ENCODE measurements at places on chromosomes 7 and 10.

DNA sequence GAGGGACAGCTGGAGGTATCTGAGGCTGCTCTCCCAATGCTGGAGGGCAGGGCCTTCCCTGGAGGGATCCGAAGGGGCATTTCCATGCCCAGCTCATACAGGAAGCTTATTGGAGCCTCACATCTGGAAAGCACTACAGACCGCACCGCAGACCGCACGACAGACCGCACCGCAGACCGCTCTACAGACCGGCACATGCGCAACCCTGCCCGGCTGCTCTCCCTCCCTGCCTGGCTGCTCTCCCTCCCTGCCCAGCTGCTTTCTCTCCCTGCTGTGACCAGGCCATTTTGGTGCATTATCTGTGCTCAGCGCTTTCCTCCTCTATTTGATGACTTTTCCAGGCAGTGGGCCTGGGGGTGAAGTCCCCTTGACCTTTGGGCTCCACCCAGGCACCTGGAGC, 39.6 kb upstream of the EN2 start:
- DNase-seq: no peak

DNA sequence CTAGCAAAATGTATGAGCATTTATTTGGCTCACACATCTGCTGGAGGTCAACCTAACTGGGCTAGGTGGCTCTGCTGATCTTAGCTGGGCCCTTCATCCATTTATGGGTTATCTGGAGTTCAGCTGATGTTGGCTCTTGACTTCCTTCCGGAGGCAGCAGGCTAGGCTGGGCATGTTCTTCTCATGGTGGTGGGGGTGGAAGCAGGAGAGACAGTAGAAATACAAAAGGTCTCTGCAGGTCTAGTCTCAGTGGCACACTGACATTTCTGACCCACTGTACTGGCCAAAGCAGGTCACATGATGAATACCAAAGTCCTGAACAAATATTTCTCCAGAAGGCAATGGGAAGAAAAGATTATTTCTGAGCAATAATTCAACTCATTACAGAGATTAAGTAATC, 334.6 kb downstream of the CRPPA start:
- DNase-seq: no peak

- DNase-seq: no peak
Measured at GRCh38 chr10:44393834-44394547, 9.1 kb upstream of the CXCL12 start.

DNA sequence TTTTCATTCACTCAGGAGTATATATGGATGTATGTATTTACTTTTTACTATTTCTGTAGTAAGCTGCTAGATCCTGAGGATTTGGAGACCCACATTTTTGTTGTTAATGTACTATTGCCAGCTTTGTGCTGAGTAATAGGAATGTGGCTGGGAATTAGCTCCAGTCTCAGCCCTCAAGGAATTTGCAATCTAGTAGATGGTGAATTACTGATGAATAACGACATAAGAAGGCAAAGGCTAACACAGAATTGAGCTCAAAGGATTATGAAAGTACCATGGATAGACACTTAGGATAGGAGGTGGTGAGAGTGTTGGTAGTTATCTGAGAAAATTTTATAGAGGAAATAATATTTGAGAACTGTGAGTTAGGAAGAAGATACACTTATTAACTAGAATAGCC, 19.9 kb downstream of the CASD1 start:
- DNase-seq: peak; percentile 50

GRCh38 chr7:92695308-92696261, 105.4 kb upstream of the FAM133B start:
- peak; percentile 78 for DNase-seq

GRCh38 chr7:134209322-134210015, 82.3 kb downstream of the LRGUK start:
- no peak for DNase-seq

DNA sequence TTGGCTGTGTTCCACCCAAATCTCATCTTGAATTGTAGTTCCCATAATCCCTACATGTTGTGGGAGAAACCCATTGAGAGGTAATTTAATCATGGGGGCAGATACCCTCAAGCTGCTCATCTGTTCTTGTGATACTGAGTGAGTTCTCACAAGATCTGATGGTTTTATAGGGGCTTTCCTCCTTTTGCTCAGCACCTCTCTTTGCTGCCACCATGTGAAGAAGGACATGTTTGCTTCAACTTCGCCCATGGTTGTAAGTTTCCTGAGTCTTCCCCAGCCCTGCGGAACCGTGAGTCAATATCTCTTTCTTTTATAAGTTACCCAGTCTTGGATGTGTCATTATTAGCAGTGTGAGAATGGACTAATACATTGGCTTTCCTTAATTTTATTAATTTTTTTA, 527.8 kb downstream of the MDFIC start:
- DNase-seq: no peak

GRCh38 chr7:111384065-111384891, 178.0 kb downstream of the IMMP2L start:
- no peak for DNase-seq

DNA sequence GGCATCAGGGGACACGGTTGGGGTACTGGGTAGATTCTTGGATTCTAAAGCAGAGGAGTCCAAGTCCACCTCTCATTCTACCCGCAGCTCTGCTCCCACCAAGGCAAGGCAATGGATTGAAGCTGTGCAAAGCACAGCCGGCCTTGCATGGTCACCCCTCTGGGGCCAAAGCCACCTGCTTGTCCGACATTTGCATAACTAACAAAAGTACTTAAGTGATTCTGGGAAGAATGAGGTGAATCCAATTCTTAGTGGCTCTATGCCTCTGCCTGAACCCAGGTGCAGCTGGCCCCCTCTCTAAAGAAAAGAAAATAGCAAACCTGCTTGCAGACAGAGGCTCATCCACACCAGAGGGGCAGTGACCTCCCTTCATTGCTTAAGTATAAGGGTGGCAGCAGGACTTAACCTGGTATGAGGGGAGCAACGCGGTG, 10.7 kb upstream of the COBL start:
- DNase-seq: no peak

GRCh38 chr10:73333202-73333601, 25.5 kb downstream of the CFAP70 start:
- no peak for DNase-seq

GRCh38 chr10:110395350-110396283, 90.9 kb upstream of the SMNDC1 start:
- peak; percentile 97 for DNase-seq

- DNase-seq: no peak
Measured at GRCh38 chr7:6278749-6279310, 6.4 kb upstream of the CYTH3 start.

DNA sequence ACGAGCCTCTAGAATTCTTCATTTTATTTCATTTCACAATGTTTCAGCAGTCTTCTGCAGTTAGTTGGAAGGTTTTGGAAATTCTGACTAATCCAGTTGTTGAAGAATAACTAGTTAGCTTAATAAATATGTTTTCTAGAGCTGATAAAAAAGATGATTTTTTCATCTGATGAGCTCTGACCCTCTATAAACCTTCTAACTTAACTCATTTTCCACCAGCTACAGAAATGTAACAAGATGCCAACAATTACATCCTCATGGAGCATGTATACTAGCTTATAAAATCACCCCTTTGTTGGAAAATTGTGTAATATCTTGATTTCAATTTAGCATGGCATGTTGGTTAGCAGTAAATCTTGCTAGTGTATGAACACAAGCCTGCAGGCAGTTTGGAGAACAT, 33.1 kb downstream of the KAT6B start:
- no peak for DNase-seq

DNA sequence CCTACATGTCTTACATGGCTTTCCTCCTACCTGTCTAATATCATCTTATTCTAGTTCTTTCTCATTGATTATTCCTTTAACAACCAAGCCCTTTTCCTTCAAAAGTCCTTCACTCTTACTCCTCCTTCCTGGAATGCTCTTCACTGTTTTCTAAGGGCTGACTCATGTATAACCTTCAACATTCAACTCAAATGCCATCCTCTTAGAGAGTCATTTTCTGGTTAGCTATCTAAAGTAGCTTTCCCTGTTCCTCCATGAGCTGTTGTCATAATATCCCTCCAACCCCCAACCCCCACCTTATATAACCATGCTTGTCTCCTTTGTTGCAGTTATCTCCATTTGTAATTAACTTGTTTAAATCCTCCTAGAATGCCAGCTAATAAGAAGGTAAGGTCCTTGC, 286.8 kb downstream of the ADK start:
- peak; percentile 59 for DNase-seq

DNA sequence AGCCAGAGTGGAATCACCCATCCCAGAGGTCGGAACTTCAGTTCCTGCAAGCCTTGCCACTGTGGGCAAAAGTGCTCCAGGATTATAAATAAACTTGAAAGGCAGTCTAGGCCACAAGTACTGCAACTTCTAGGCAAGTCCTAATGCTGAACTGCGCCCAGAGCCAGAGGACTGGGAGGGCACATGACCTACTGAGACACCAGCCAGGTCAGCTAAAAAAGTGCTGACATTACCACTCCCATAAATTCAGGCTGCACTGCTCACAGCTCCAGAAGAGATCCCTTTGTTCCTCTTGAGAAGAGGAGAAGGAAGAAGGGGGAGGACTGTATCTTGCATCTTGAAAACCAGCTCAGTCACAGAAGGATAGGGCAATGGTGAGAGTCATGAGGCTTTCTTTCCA, 1084.1 kb upstream of the PHF14 start:
- DNase-seq: no peak

- no peak for DNase-seq
Measured at GRCh38 chr10:48976196-48976595, 36.6 kb upstream of the LRRC18 start.

DNA sequence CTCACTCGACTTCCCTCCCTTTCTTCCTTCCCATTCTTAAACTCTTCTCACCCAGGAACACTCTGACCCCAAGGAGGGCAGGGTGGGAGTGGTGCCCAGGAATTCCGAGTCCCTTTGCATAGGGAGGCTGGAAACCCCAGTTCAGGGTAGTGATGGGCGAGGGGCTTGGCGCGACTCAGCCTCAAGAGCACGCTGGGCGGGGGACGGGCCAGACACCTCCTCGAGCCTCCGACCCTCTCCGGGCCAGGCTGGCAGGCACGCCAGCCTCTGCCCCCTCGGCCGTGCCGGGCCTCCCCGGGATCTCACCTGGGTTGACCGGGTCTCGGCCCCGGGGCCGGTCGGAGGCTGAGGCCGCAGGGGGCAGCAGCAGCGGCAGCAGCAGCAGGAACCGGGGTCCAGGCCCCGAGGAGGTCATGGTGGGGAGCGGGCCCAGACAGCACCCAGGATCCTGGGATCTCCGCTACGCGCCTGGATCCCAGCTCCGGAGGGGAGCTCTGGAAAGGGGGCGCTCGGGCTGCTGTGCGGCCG, 457 bp downstream of the PLOD3 start:
- no peak for DNase-seq

- DNase-seq: no peak
Measured at GRCh38 chr10:30705625-30706149, 76.1 kb upstream of the LYZL2 start.

- DNase-seq: no peak
Measured at GRCh38 chr10:126696684-126697083, 26.2 kb upstream of the C10orf90 start.

DNA sequence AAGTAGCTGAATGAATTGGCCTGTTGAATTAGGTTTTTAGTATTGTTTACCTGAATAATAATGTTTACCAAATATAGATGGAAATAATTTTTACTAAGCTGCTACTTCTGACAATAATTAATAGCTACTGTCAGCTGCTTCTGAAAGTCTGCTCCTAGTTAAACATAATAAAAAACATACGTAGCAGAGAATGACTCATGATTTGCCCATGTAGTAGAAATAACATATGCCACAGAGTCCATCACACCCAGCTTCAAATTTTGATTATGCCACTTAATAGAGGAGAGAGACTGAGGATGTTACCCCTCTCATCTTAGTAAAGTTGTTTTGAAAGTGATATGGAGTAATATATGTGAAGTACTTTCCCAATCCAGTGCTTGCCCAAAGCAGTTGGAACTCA, 57.6 kb upstream of the MDFIC start:
- DNase-seq: no peak

DNA sequence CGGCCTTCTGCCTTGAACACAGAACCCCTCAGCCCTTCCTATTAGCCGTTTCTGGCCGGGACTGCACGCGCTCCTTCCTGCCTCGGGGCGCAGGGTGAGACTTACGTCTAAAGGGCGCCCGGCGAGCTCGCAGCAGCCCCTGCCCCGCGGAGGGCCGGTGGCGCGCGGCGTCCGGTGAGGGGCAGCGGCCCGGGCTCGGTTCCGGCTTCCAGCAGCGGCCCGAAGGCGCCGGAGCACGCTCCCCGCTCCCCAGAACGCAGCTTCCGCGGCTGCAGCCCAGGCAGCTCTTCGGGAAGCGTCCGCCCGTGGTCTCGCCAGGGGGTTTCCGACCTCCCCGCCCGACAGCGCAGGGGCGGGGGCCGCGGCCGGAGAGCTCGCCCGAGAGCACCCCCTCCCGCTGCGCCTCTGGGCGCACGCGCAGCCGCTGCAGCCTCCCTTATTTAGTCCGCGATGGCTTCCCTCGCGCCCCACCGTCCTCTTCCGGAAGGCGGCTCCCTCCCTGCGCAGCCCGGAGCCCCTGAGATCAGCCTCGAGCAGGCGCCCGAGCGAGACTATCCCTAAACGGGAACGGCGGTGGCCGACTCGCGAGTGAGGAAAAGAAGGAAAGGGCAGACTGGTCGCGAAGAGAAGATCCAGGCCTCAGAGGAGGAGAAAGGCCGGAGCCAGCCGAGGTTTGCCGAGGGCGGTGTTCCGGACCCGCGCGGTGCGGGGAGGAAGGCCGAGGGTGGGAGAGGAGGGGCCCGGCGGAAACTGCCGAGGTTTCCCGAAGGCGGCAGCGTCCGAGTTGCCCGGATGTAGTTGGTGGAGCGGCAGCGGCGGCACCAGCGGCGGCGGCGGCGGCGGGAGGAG, at the start of gene WAC:
Gene WAC (plus strand): TSS at position 782 of the 849 bp plus-strand sequence. CDS start 462 bp downstream, outside the sequence.
- peak; percentile 73 for DNase-seq

DNA sequence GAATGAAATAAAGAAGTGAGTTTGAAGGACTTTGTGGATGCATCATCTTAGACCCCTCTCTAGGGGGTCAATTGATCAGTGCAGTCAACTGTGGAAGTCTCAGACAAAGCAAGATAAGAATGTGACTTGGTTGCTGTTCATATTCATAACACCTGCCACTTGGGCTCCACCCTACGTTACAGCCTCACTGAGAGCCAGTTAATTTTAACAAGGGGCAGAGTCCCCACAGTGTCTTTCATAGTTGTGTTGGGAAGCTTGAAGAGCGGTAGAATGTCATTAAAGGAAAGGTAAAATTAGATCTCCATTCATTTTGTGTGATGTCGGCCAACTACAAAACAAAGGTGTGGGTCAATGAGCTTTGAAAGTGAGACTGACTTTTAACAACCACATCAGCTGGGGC, 442.1 kb upstream of the C7orf33 start:
- no peak for DNase-seq

DNA sequence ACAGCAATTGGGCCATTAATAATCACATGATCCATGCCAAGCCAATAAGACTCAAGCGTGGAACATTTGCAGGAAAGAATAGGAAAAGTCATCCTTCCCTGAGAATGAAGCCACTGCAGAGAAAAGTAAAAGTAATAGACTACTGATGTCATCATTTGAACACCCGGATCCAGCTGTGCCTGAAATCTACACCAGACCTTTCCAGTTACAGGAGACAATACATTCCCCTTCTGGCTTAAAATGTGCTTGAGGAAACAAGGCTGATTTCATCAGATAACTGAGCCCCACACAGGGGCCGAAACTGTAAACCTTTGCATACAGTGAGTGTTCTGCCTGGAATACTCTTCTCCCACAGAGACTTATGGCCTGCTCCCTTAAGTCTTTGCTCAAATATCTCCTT, 232.8 kb downstream of the KCNMA1 start:
- no peak for DNase-seq
